Smooth muscle cell of trachea (primary cell): ENCODE measurements at places on chromosomes 2 and 18. TPM values are rescaled to one million over a fixed set of nuclear protein-coding genes. Genes with fewer than 3 reads are reported as not detected.

TAF1B gene
- total RNA-seq, result 28.0 and 40.3 TPM in 2 replicates

NEMP2 gene
- 3.1 and 3.3 TPM in 2 replicates for total RNA-seq

CPLX4 gene
- not detected in 2 replicates for total RNA-seq

CYP20A1 gene
- 41.5 and 69.8 TPM in 2 replicates for total RNA-seq

LRPPRC gene
- total RNA-seq, result 55.2 and 74.2 TPM in 2 replicates

CRYGC gene
- total RNA-seq, result not detected in 2 replicates

B3GNT7 gene
- total RNA-seq, result 0.33 TPM in 1 of 2 replicates, not detected in the other

KCNK3 gene
- under 0.01 TPM in 2 replicates for total RNA-seq

REG3A gene
- total RNA-seq, result not detected in 2 replicates

KLHL30 gene
- 0.29 and 0.66 TPM in 2 replicates for total RNA-seq

HTR2B gene
- 9.8 and 15.3 TPM in 2 replicates for total RNA-seq

CNRIP1 gene
- total RNA-seq, result 23.0 and 28.1 TPM in 2 replicates
